Mucosa of gallbladder (tissue), 1 donor: ENCODE measurements at places on chromosomes 6 and 20. TPM values are rescaled to one million over a fixed set of nuclear protein-coding genes. Genes with fewer than 3 reads are reported as not detected.

Gene GPSM3
- 19.6 TPM for total RNA-seq

Gene C20orf141
- total RNA-seq = not detected

Gene NKX2-4
- not detected for total RNA-seq

Gene NKAIN2
- total RNA-seq = 0.29 TPM

Gene MACROD2
- total RNA-seq = 7.5 TPM

Gene RTN4IP1
- total RNA-seq = 5.8 TPM
